IMR-90 (cell line): ENCODE measurements at places on chromosomes 11 and 22.
A peak's percentile ranks its signal among the peaks of the same experiment; 100 is the strongest.

GRCh38 chr11:6414874-6415328 is 4.0 kb downstream of the APBB1 start:
- no peak for DNase-seq

GRCh38 chr11:46381819-46382645 is 563 bp downstream of the MDK start:
- no peak for DNase-seq

GRCh38 chr11:92211576-92212167 is 12.9 kb upstream of the FAT3 start:
- DNase-seq, result peak; percentile 33

DNA sequence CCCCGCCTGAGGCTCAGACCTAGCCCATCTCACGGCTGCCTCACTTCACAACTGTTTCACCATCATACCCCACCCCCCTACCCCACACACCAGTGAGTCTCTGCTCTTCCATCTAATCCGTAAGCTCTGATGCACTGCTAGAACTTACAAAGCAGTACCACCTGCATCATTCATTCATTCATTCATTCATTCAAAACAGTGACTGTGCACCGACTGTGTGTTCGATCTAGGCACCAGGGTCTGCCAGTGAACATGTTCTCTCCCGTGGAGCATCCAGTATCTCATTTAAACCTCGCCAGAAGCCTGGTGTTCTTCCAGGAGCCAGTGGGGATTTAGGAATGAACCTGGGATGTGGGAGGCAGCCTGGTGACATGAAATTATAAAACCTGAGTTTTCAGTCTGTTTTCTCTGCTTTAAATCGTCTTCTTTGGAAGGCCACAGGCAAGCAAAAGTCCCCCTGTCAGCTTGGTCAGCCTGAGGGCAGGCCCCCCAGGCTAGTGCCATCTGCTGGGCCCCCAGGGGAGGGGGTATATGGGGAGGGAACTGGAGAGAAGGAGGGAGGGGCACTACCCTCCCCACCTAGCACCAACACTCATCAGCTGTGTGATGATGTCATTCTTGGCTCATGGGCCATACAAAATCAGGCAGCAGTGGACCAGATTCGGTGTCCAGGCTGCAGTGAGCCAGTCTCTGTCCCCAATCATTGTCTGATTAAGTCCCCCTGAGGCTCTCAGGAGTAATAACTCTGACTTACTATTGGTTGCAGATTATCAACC is 18.4 kb downstream of the TMPRSS6 start:
- DNase-seq, result no peak

DNA sequence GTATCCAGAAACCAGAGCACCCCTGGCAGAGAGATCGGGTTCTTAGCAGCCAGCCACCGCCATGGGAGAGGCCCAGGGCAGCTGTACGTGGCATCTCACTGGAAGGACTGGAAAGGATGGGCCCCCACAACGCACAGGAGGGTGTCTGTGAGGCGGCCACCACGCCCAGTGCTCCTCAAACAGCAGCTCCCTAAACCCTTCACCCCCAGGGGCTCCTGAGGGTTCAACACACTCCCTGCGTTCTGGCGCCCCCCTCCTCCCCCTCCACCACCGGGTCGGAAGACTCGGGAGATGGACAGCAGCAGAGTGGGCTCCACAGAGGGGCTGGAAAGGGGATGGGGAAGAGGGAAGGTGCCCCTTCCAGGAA is 1.1 kb downstream of the MAPK12 start:
- no peak for DNase-seq

- DNase-seq, result peak; percentile 67
These were observed 363.5 kb upstream of the PITPNB start for GRCh38 chr22:28282405-28283067.

- DNase-seq, result peak; percentile 26
These were observed 15.6 kb upstream of the ARHGAP8 start for GRCh38 chr22:44736581-44737405.

- DNase-seq, result no peak
These were observed 5.2 kb downstream of the APOL1 start for GRCh38 chr22:36257948-36258670.

- DNase-seq, result no peak
These were observed 548 bp downstream of the PVALB start for GRCh38 chr22:36816339-36816635.

GRCh38 chr11:57413681-57414080 is 13.2 kb downstream of the SLC43A3 start:
- no peak for DNase-seq

DNA sequence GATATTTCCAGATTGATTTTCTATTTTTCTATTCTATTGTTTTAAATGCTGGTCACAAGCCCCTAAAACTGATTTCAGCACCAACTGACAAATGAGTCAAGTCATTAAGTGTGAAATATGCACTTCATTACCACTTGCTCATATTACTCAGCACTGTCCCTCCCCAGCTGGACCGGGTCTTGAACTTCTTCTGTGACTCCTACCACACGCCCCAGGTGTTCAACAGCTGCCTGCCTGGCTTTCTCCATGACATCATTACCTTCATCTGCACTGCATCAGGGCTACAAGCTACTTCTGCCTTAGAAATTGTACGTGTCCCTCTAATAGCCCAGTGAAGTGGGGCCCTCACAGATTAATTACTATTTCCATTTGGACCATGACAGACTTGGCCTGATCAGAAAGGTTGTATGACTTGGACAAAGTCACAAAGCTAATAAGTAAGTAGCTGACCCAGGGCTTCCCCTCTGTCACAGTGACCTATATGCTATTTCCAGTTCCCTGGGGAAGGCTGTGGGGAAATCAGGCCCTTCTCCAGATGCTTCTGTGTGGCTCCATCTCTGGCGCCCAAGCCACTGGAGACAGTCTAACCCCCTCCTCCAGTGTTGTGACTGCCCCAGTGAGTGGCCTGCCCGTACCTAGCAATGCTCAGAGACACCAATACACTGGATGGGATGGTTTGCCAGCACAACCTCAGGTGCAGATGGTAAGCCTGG is 18.1 kb downstream of the TBC1D10A start:
- DNase-seq, result peak; percentile 73

DNA sequence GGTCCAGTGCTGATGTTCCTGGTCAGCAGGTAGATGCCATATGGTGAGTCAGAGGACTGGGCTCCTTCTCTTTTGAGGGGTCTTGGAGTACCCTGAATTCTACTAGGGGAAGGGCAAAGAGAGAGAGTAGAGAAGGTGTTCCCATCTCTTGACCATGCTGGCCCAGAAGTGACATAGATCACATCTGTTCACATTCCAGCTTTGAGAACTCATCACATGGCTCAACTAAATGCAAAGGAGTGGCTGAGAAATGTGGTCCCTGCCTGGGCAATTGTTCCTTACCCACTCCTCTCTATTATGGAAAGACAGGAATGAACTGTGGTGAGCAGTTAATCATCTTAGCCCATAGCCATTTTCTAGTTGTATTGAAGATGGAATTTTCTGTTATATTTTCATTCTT is 105.4 kb upstream of the TIMP3 start:
- DNase-seq, result no peak

- DNase-seq, result no peak
These were observed 186.8 kb downstream of the FAT3 start for GRCh38 chr11:92411431-92411830.

DNA sequence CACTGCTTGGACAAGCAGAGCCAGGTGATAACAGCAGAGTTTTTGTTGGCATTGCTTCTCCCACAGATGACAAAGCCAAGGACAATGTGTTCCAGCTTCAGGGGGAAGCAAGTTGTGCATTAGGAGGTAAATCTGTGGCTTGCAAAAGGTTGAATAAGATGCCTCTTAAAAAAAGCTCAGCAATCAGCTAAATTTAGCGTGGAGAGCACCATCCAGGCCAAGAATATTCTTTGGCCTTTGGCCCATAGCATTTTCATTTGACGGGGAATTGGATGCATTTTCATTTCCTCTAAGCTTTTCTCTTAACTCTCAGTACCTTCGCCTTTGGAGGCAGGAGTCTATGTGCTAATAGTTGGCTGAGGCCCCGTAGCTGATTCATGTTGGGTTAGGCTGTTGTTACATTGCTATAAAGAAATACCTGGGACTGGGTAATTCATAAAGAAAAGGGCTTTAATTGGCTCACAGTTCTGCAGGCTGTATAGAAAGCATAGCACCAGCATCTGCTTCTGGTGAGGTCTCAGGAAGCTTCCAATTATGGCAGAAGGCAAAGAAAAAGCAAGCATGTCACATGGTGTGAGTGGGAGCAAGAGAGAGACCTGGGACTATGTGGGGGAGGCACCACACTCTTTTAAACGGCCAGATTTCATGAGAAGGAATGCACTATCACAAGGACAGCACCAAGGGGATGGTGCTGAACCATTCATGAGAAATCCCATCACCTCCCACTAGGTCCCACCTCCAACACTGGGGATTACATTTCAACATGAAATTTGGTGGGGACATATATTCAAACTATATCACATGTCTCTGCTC is 350.1 kb upstream of the C11orf87 start:
- DNase-seq, result peak; percentile 46

DNA sequence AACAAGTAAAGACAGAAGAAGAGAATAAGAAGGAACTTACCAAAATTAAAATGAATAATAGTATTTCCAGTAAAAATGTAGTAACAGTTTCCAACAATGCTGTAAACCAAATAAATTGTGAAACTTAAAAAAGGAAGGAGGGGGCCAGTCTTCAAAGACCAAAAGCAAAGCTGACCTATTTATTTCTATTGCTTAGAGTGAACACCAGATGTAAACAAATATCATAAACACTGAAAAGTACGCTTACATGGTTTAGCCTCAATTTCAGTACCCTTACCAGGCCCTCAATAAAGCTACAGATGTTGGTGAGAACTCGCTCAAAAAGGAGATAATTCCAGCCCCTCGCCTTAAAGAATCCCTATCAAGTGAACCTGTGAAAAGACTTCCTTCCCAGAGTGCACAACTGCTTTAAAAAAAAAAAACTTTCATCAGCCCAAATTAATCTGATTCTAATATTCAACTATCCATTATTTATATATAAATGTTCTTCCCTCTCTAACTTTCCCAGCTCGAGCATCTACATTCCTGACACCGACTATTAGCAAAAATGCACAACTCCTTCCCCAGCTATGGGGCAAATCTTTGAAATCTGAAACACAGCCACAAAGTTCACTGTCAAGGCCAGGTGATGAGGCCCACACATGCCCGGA is 2.4 kb downstream of the PHF21A start:
- no peak for DNase-seq

- peak; percentile 34 for DNase-seq
These were observed 75.8 kb downstream of the GGTLC2 start for GRCh38 chr22:22720201-22720723.

DNA sequence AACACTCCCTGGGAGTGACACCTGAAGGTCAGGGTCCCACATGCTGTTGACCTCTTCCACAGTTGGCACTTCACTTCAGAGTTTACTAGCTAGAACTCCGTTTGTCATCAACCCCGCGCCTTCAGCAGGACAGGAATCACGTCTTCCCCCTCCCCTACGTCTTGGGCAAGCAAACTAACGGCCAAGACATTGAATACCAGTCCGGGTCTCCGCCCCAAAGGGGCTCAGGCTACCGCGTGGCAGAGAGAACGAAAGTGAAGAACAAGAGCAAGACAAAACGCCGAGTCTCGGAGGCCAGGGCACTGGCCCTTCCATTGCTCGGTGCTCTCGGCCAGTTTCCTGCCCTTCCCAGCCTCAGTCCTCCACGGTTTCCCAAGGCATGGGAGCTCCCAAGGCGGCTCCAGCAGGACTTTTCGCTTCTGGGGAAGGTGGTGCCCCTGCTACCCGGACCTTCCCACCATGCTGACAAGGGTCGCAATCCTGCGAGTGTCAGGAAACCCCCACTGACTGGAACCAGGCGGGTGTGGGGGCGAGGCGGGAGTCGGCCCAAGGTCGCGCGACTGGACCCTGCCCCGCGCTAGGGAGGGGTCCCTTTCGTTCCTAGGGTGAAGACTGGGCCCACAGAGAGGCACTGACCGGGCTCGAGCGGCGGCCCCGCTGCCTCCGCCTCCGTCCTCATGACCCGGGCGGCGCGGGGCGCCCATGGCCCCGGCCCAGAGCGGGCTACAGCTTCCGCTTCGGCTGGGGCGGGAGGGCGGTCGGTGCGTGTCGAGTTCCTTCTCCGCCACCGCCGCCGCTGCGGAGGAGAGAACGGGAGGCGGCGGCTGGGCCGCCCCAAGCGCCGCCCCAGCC is at the start of gene GUCD1:
Gene GUCD1 (minus strand): TSS at position 826 of the 852 bp plus-strand sequence. CDS start 147 bp downstream, at position 679.
- peak; percentile 41 for DNase-seq

- DNase-seq, result no peak
These were observed 103.6 kb downstream of the MTNR1B start for GRCh38 chr11:93073026-93073425.

- peak; percentile 38 for DNase-seq
These were observed 3.5 kb upstream of the MRPL48 start for GRCh38 chr11:73784080-73784634.

- DNase-seq, result no peak
These were observed 9.4 kb downstream of the MYO7A start for GRCh38 chr11:77137421-77137820.

GRCh38 chr11:68528630-68529029 is 68.1 kb downstream of the PPP6R3 start:
- no peak for DNase-seq

DNA sequence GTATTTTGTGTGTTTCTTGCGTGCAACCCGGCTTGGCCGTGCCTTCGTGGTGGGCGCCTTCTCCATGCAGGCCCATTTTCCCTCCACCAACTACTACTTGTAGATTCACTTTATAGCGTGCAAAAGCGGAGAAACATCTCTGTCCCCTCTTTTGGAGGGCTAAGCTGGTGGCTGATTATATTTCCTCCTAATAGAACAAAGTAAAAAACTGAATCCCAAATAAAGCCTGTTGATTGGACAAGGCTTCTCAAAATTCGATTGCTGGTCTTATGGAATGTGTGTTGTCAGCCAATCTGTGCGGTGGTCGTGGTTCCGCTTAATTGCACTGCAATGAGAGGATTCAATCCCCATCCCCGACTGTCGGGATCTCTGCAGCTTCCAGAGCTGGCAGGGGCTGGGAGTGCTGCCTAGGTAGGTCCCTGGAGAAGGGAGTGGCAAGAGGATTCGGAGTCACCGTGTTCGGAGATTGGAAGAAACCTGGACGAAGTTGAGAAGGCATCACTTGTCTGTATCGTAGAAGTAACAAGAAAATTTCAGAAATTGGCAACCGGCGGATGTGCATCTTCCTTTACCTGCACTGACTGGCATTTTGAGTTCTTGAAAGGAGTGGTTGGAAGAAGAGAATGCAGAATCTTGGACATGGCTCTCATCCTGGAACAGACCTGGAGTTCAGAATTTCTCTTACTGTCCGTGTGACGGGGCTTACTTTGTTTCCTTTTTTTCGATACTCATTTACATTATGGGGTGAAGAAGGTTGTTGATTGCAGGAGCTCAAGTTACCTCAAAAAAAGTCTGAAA is 1.1 kb downstream of the HMGXB4 start:
- peak; percentile 11 for DNase-seq

- no peak for DNase-seq
These were observed 1.9 kb downstream of the C11orf21 start for GRCh38 chr11:2299773-2300172.

GRCh38 chr11:128464878-128465450 is 122.4 kb downstream of the ETS1 start:
- DNase-seq, result no peak

DNA sequence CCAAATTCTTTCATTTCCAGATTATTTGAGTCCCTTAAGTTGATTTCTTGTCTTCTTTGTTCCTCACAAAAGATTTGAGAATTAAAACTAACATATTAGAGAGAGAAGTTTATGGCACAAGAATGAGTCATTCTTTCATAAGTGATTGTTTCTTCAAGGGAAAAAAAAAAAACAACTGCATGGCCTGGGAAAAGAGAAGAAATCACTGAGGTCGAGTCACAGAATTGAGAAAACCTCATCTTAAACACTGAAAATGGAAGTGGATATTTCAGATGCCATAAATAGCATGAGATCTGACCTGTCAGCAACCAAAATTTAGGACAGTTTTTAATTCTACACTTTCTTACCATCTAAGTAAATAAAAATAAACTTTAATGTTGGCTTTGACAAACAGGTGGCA is 87.2 kb downstream of the CWF19L2 start:
- DNase-seq, result no peak

- no peak for DNase-seq
These were observed 15.8 kb upstream of the PAFAH1B2 start for GRCh38 chr11:117128289-117128688.
